ENCODE measurements at places on chromosomes 5 and 9.

GRCh38 chr9:78453450-78453849 is 156.5 kb downstream of the PSAT1 start:
- DNase-seq, result no peak

- DNase-seq, result no peak
These were observed 62.6 kb upstream of the SLC25A51 start for GRCh38 chr9:37966412-37967013.

- no peak for DNase-seq
These were observed 28.4 kb upstream of the EBF1 start for GRCh38 chr5:159128070-159128541.

- DNase-seq, result no peak
These were observed 1.8 kb downstream of the TSC1 start for GRCh38 chr9:132942541-132943182.

- no peak for DNase-seq
These were observed 1.5 kb upstream of the LYSMD3 start for GRCh38 chr5:90530736-90531487.

GRCh38 chr5:178732281-178732680 is 1.8 kb upstream of the ZNF354A start:
- peak; percentile 16 for DNase-seq

GRCh38 chr9:135664801-135665794 is 2.0 kb downstream of the LCN9 start:
- no peak for DNase-seq

GRCh38 chr5:147189109-147189424 is 45.8 kb upstream of the STK32A start:
- no peak for DNase-seq

- DNase-seq, result no peak
These were observed 79.0 kb downstream of the PRLR start for GRCh38 chr5:35151146-35151920.

DNA sequence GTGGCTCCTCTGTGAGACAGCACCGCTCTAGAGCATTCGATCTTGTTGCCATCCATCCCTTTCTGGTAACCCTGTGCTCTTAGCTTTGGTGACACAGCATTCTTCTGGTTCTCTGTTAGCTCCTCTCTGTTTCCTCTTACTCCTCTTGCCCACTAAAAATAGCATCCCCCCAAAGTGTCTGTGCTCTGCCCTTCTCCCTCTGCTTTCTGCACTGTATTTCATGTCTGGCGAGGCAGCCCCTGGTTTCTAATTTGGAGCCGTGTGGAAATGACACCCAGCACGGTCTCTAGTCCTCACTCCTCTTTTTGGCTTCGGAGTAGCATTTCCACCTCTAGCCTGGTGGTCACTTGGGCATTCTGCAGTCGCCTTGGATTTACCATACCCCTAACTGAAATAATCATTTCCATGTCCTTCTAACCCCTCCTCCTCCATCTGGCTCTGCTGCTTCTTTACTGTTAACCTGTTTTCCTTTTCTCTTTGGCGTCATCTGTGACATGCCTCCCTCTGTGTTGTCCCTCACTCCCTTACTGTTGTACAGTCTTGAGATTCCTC is 23.8 kb downstream of the NPR3 start:
- no peak for DNase-seq

DNA sequence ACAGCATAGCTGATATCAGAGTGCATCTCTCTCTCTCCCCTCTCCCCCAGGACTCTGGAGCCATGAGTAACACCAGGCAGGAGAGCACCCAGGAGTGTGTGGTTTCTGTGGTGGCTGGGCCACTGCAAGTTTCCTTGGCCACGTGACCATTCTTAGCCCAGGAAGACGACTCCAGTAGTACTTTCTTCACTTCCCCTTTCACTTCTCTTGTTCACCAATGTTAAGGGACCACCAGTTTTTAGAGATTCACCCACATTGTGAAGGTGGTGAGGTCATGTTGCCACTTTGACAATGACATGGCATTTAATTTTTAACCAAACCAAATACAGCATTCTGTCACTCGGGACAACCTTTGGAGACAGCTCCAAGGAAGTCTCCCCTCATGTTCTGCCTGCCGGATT is 17.9 kb upstream of the DAPK1 start:
- DNase-seq, result peak; percentile 92

DNA sequence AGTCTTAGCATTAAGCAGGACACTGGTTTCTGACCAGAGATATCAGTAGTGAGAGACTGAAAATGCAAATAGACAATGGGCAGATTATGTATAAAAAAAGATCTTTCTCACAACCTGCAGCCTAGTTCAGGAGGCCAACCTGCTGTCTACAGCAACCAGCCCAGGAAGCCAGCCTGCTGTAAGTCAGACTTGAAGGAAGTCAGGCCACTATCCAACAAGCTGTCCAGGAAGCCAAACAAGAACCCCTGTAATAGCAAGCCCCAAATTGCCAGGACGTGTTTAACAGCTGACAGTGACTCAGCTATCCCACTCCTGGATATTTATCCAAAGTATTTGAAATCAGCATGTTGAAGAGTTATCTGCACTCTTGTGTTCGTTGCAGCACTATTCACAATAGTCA is 121.8 kb upstream of the SPIN1 start:
- DNase-seq, result no peak

GRCh38 chr5:73030531-73030930 is 74.7 kb downstream of the FCHO2 start:
- DNase-seq, result no peak

DNA sequence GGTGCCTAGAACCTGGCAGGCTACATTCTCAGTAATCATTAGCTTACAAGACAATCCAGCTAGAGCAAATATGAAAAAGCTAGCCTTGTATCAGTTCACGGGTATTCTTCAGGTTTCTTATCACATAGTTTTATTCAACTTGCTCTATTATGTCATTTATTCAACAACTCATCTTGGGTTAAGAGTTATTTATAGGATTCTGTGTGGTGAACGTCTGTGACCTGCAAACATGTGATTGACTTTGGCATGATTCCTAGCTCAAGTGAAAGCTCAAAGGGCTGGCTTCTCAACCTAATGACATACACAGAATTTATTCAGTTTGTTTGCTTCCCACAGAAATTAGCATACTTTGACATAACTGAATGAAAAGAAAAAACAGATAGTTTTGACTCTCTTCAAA is 173.1 kb downstream of the PLPPR1 start:
- DNase-seq, result no peak

- peak; percentile 6 for DNase-seq
These were observed 48.0 kb upstream of the DMRT3 start for GRCh38 chr9:928363-929042.

- no peak for DNase-seq
These were observed 3.5 kb upstream of the SMC2 start for GRCh38 chr9:104090578-104090977.

GRCh38 chr5:124104344-124104743 is 592.4 kb downstream of the CSNK1G3 start:
- DNase-seq, result no peak

DNA sequence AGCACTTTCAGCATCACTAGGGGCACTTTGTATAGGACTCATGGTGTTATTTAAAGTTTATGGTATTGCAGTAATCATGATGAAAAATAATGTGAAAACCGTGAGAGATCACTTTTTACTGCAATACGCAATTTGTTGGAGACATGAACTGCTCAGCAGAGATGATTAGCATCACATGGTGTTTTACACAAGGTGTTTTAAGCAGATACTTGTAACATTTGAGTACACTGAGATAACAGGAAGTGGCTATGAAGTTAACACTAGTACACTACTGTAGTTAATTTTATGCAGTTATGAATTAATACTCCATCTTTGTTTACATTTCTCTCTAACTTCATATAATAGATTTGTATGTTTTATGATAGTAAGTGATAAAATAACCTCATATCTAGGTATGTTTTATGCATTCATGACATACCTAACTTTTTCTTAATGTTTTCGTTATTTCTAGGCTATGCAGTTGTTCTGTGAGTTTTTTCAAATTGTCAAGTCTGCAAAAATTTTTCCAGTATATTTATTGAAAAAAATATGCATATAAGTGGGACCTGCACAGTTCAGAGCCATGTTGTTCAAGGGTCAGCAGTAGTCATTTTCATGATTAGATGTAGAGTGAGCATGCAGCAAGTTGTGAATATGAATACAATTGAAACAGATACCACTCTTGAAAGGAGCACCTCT is 13.0 kb downstream of the SUB1 start:
- DNase-seq, result no peak

DNA sequence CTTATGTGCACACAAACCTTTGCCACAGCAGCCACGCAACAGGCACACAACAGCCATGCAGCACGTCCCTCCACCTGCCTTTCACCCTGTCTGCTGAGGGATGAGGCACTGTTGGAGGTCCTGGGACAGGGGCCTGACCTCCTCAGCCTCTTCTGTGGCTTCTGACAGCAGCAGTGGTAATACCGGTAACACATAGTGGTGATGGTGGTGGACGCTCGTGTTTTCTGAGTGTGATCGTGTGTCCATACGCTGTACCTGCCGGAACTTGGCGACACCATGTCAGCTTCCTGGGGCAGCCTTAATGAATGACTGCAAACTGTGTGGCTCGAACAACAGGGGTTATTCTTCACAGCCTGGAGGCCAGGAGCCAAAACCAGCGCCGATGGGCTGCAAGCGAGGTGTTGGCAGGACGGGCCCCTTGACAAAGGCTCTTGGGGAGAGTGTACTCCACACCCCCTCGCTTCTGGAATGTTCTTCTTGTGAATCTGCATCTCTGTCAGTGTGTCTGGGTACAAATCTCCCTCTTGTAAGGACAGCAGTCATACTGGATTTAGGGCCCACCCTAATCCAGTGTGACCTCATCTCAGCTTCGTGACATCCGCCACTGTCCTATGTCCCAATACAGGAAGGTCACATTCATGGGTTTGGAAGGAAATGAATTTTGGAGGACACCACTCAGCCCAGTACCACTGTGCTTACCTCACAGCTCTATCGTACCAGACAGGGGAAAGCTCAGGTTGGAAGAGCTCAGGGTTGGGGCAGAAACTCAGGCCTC is 55.3 kb upstream of the EXOC3 start:
- no peak for DNase-seq

DNA sequence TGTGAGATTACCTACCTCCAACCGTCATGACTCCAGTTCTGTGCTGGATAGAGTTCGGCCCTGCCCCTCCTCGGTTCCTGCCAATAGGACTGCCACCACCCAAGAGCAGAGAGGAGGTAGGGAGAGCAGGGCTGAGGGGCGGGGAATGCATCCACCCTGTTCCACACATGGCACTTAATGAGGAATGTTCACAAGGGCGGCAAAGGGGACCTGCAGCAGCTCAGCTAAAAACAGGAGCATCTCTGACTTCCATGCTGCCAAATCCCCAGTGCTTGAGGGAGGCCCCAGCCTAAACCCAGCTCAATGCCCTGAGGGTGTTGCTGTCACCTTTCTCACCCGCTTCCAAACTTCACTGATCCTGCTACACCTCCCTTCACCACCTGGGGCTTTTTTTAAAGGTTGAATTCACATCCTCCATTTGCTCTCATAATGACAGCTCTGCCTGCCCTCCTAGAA is 7.8 kb upstream of the DELE1 start:
- DNase-seq, result no peak

DNA sequence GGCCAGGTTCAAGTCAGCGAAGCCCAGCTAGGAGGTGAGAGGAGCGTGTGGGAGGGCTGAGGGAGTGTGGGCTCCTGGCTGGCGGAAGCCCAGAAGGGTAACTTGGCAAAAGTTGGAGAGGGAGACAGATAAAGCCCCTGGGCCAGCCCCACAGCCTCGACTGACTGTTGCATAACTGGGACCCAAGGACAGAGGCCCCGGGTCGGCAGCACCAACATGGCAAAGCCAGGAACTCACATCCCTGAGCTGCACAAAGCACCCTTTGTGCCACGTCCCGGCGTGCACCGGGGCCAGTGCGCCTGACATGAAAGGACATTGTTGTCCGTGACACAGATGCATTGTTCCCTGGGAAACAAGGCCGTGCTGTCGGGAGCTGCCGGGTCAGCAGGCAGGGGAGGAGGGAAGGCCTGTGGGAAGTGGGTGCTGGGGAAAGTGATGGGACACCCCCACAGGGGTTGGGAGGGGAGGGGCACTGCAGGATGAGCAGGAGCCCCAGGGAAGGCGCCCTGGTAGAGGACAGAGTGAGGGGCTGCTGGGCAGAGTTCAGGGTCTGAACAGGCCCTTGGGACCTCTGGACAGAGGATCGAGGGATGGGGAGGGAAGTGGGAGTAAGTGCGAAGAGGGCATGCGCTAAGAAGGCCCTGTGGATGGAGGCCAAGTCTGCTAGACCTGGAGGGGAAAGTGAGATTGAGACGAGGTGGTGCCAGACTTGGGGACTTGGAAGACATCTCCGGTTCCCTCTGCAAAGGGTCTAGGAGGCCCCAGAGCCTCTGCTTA is 13.0 kb upstream of the DPM2 start:
- no peak for DNase-seq

- DNase-seq, result no peak
These were observed 33.7 kb upstream of the ITGA1 start for GRCh38 chr5:52754051-52754450.

GRCh38 chr5:172436879-172437369 is 17.4 kb downstream of the SH3PXD2B start:
- no peak for DNase-seq

DNA sequence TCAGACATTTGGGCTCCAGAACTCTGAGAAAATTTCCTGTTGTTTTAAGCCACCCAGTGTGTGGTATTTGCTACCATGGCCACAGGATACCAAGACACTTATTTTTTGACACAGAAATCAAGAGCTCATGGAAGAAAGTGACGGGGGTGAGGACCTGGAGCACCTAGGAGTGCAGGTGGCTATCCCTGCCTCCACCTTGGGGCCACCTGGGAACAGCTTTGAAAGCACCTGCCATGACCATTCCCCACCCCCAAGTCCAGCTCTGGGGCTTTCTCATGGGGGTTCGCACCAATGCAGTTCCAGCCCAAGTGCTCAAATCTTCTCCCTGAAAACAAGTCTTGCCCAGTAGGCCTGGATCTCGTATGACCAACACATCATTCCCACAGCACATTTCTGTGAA is 214.9 kb upstream of the IRX1 start:
- DNase-seq, result no peak

DNA sequence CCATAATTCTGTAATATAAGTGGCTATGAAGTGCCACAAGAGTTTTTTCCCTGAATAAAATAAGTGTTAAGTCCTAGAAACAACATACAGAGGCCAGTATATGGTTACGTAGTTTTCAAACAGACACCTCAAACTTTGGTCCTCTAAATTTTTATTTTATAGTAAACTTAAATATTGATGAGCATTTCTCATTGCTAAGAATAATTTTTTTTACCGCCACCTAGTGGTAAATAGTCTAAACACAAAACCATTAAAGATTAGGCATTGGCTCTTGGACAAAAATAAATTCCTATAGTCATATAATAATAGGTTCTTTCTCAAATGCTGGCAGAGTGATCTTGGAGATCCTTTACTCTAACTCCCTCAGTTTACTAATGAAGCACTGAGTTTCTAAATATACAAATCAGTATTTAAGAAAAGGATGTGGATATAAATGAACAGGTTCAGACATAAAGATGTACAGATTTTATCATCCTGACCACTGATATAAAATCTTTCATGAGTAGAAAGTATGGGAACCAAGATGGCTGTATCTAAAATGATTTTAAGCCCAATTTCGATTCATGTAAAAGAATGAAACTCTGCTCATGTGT is 136.2 kb downstream of the FANCC start:
- DNase-seq, result no peak

- DNase-seq, result no peak
These were observed 351 bp downstream of the TRIO start for GRCh38 chr5:14143546-14143840.

- DNase-seq, result no peak
These were observed 67.0 kb upstream of the TGFBR1 start for GRCh38 chr9:99037769-99038483.
